ENCODE measurements at places on chromosomes 5 and 9. TPM values are rescaled to one million over a fixed set of nuclear protein-coding genes. Genes with fewer than 3 reads are reported as not detected.

ADAMTSL2 gene
- total RNA-seq: not detected

RHOBTB3 gene
- total RNA-seq: 175 TPM

DNA sequence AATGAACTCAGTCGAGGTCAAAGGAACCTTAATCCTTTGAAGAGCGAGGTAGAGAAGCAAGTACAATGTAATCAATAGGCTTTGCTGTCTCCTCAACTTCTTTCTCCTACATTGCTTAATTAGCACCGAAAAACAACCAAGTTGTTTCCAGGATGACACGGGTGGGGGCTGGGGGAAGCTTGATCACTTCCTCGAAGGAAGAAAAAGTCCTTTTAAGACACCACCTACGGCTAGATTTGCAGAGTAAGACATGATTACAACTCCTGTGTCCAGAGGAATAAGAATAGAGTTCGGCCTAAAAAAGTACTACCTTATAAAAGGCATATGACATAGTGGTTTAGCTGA is 811 bp upstream of the ARRDC3 start:
- peaks cover 8% of the 10 kb centered on the region for H3K36me3 ChIP-seq
- DNase-seq: no peak
- peak overlapping the region; percentile 56 for H3K4me3 ChIP-seq
- H3K27ac ChIP-seq: peak overlapping the region; percentile 98

ARID3C gene
- total RNA-seq: not detected

- H3K4me3 ChIP-seq: no peak overlapping the region
- no peaks in the 10 kb centered on the region for H3K27me3 ChIP-seq
Observed at GRCh38 chr5:36145311-36145710, 6.4 kb downstream of the LMBRD2 start.

LRRC26 gene
- not detected for total RNA-seq

- peak overlapping the region; percentile 75 for H3K27ac ChIP-seq
- H3K4me3 ChIP-seq: no peak overlapping the region
- no peaks in the 10 kb centered on the region for H3K36me3 ChIP-seq
- peak; percentile 72 for DNase-seq
Observed at GRCh38 chr9:108049026-108049607, 559.5 kb upstream of the KLF4 start.

- no peaks in the 10 kb centered on the region for H3K4me1 ChIP-seq
- H3K27ac ChIP-seq: no peak overlapping the region
- no peak for DNase-seq
- H3K4me3 ChIP-seq: no peak overlapping the region
- H3K27me3 ChIP-seq: no peaks in the 10 kb centered on the region
- no peaks in the 10 kb centered on the region for H3K36me3 ChIP-seq
Observed at GRCh38 chr5:107100121-107100520, 570.6 kb downstream of the EFNA5 start.

DNM1 gene
- total RNA-seq: 2.2 TPM

- no peak for DNase-seq
- H3K27ac ChIP-seq: no peak overlapping the region
- no peaks in the 10 kb centered on the region for H3K36me3 ChIP-seq
Observed at GRCh38 chr5:34452170-34452828, 203.8 kb upstream of the RAI14 start.

- no peak overlapping the region for H3K4me3 ChIP-seq
- H3K27me3 ChIP-seq: no peaks in the 10 kb centered on the region
- H3K27ac ChIP-seq: no peak overlapping the region
- DNase-seq: no peak
- no peaks in the 10 kb centered on the region for H3K36me3 ChIP-seq
Observed at GRCh38 chr9:129451669-129452068, 169.2 kb downstream of the C9orf50 start.

DNA sequence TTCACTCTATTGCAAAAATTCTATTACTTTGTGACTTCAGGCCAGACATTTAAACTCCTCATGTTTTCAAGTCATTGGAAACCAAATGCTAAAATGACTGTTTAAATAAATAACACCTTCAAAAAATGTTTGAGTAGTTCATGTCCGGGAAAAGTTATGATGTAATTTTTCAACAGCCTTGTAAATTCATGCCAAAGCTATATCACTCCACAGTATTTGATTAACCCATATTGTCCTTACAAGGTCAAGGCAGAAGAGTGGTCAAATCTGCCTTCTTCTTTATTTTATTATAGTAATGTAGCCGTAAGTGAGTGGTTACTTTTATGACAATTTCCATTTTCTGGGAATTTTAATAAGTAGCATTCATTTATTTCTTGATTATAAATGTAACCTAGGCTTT is 72.8 kb downstream of the ADCY2 start:
- H3K36me3 ChIP-seq: no peaks in the 10 kb centered on the region
- H3K4me1 ChIP-seq: no peaks in the 10 kb centered on the region
- no peak overlapping the region for H3K27ac ChIP-seq
- no peak for DNase-seq
- no peaks in the 10 kb centered on the region for H3K27me3 ChIP-seq

DNA sequence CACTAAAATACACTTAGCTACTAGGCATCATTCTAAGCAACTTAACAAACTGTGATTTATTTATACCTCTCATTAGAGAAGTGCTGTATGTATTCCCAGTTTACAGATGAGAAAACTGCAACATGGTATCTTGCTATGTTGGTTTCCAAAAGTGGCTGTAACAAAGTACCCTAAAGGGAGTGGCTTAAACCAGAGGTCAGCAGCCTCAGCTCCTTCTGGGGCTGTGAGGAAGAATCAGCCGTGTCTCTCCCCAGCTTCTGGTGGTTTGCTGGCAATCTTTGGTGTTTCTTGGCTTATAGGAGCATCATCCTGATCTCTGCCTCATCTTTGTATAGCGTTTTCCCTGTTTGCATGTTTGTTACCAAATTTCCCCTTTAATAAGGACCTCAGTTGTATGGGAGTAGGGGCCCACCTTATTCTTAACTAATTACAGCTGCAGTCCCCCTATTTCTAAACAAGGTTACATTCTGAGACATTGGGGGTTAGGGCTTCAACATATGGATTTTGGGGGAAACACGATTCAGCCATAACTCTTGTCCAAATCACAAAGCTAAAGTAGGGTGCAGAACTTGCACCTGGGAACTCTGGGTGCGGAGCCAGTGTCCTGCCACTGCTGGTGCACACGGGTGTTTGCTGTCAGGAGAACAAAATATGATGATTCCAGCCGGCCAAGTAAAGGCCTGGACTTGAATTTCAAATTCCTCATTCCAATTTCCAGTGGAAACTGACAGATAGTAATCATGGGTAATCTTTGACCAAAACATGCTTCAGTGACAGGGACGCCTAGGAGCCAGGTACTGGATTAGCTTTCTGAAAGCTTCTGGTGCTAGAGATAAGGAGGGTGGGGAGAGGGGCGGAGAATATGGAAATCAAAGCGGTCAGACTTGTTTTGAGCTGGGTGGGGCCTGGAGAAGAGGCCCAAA is 43.3 kb downstream of the RAI14 start:
- H3K4me1 ChIP-seq: no peaks in the 10 kb centered on the region
- no peak overlapping the region for H3K27ac ChIP-seq
- H3K4me3 ChIP-seq: no peak overlapping the region

CER1 gene
- total RNA-seq: not detected

DNA sequence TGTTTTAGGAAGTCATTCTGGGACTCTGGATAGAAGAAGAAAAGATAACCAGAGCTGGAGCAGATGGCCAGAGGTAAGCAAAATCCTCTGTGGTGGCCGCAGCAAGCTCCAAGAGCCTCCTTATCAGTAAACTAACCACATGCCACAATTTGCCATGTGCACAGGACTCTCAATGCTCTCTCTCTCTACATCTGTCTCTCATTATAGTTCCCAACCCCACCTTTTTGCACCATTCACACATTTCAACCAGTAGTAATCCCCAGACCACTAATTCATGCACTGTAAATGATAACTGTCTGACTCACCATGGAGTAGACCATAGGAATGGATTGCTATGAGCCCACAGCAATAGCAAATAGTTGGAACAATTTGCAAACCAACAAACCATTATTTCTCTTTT is 526.1 kb downstream of the TLR4 start:
- no peaks in the 10 kb centered on the region for H3K36me3 ChIP-seq
- H3K27me3 ChIP-seq: no peaks in the 10 kb centered on the region
- no peaks in the 10 kb centered on the region for H3K4me1 ChIP-seq

GRCh38 chr5:177447611-177448243 is 1.1 kb downstream of the PRR7 start:
- no peak overlapping the region for H3K27ac ChIP-seq
- H3K4me1 ChIP-seq: peaks cover 26% of the 10 kb centered on the region
- peak; percentile 94 for DNase-seq
- H3K27me3 ChIP-seq: 0 out of 2 replicates have a peak, but pooled peaks cover 9% of the 10 kb centered on the region
- H3K4me3 ChIP-seq: peak overlapping the region; percentile 8

- DNase-seq: no peak
- H3K36me3 ChIP-seq: no peaks in the 10 kb centered on the region
Observed at GRCh38 chr5:87081016-87081415, 186.7 kb upstream of the RASA1 start.

DNA sequence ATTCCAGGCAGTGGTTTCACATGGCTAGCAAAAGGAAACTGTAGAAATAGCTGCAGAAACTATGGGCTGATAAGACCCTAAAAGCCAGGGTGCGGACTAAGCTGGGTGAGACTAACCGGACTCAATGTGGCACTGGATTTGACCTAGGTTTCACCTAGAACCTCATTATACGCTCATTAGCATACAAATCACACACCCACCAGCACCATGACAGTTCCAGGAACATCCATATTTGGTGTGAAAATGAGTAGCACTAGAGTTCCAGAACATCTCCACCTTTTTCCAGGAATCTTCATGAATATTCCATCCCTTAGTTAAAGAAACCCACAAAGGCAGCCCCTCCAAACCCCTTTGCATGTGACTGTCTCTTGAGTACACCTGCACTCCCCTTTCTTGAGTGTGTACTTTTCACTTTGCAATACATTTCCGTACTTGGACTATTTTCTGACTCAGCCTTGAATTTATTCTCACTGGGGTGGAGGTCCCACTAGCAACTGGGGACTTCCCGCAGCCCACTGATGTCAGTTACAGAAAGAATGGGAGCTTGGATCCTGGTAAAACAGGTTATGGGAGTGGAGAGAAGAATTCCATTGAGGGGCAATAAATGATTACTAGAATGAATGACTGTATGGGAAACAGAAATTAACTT is 58.0 kb upstream of the SPATA31C2 start:
- no peaks in the 10 kb centered on the region for H3K27me3 ChIP-seq
- H3K4me3 ChIP-seq: no peak overlapping the region
- peak overlapping the region; percentile 94 for H3K27ac ChIP-seq
- DNase-seq: peak; percentile 26
- H3K36me3 ChIP-seq: no peaks in the 10 kb centered on the region
- H3K4me1 ChIP-seq: peaks cover 36% of the 10 kb centered on the region

GRCh38 chr5:33231935-33232334 is 208.8 kb upstream of the TARS1 start:
- no peaks in the 10 kb centered on the region for H3K36me3 ChIP-seq
- no peak overlapping the region for H3K4me3 ChIP-seq
- H3K4me1 ChIP-seq: peaks cover 27% of the 10 kb centered on the region
- H3K27me3 ChIP-seq: no peaks in the 10 kb centered on the region
- DNase-seq: no peak

RBM18 gene
- total RNA-seq: 9.8 TPM

DNA sequence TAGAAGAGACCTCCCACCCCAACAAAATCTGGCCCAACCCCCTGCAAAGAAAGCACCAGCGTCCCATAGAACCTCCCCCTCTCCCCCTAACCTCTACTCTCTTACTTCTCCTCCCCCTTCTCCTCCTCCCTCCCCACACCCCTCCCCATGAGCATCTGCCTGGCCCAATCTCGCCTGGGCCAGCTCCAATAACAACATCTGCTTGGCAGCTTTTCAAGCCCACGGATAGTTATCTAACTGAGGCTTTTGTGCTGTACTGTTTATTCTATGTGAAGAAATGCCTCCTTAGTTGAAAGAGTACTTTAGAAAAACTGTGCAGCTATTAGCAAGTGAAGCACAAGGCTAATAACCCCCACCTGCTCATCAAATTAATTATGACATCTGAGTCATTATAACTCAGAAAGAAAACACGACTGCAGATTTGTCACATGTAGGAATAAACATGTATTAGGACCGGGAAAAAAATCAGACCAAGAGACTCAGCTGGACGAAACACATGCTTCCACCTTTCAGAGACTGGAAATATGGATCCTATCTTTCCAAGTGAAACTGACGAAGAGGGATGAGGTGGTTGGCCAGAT is 42.8 kb downstream of the NFIB start:
- peaks cover 38% of the 10 kb centered on the region for H3K4me1 ChIP-seq
- no peaks in the 10 kb centered on the region for H3K27me3 ChIP-seq
- H3K36me3 ChIP-seq: no peaks in the 10 kb centered on the region
- H3K4me3 ChIP-seq: no peak overlapping the region

GRCh38 chr5:158522776-158523175 is 576.9 kb downstream of the EBF1 start:
- no peak for DNase-seq
- H3K27me3 ChIP-seq: no peaks in the 10 kb centered on the region
- H3K4me1 ChIP-seq: peaks cover 11% of the 10 kb centered on the region
- H3K36me3 ChIP-seq: no peaks in the 10 kb centered on the region
- H3K4me3 ChIP-seq: no peak overlapping the region

DNA sequence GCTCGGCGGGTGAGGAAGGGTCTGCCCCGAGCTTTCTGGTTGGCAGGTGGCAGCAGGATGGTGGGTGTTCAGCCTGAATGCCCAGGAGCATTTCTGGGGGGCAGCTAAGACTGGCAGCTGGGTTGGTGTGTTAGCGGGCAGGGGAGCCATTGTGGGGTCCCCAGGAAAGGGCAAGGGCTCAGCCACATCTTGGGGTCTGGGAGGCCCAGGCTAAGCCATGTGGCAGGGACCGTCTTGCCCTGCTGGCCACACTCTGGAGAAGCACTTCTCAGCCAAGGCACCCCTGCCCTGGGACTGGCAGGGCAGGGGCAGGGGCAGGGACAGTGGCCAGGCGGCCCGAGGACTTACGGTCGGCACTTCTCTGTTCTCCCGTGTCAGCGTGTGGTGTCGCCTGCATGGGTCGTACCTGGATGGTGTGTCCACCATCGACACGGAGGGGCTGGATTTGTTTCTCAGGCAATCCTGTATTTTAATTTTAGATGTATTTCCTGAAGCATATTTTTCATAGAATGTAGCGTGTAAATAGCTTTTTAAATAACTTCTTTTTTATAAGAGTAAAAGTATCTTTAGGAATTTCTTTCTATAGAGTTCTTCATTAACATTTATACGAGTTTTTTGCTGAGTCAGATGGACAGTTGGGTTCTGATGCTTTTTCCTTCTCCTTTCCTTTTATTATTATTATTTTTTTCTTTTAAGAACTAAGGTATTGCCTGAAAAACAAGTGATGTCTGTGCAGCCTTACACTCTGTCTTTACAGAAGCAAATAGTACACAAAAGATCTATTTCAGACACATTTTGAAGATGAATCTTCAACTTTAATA is 102.0 kb downstream of the PHF2 start:
- no peak overlapping the region for H3K4me3 ChIP-seq
- no peak for DNase-seq
- 0 out of 2 replicates have a peak, but pooled peaks cover 2% of the 10 kb centered on the region for H3K36me3 ChIP-seq
- H3K27me3 ChIP-seq: no peaks in the 10 kb centered on the region
